ENCODE measurements at places on chromosomes 12 and 14. TPM values are rescaled to one million over a fixed set of nuclear protein-coding genes. Genes with fewer than 3 reads are reported as not detected.
A peak's percentile ranks its signal among the peaks of the same experiment; 100 is the strongest.

The SMCO2 gene
- 0.20 TPM for total RNA-seq

The DNAH10 gene
- total RNA-seq, result 0.17 TPM

The GUCY2C gene
- 1.3 TPM for total RNA-seq

The ZC2HC1C gene
- total RNA-seq, result 1.4 TPM

The PNP gene
- total RNA-seq, result 83.9 TPM

The ISCA2 gene
- total RNA-seq, result 37.5 TPM

- DNase-seq, result no peak
Measured at GRCh38 chr14:32202491-32202997, 525 bp downstream of the RNU6-8 start.

DNA sequence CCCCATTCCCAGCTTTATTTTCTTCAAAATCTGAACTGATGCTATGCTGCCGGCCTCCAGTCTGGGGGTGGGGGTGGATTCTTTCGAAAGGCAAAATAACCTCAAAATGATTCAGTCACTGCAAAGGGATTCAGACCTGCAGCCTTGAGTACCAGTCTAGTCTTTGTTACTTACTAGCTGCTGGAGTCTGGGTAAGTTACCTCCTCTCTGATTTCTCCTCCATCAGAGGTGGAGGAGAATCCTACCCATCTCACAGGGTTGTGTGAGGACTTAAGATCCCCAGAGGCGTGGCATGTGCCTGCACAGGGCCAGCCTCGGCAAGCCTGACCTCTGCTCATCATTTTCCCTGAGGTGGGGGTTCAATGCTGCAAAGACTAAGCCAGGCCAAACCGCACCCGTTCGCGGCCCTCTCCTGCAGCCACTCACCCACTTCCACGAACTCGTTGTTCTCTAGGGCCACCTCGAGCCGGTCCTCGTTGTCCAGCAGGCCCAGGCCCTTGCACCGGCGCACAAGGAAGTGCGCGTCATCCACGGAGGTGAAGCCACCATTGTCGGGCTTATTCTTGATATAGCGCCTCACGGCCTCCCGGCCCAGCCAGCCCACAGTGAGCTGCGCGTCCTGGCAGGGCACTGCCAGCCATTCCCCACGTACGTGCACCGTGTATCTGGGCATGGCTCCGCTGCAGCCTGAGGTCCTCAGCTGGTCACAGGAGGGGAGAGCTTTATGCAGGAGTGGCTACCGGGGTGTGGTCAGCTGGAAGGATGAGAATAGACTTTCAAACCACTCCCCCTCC lies 709 bp downstream of the HAL start:
- DNase-seq, result no peak

DNA sequence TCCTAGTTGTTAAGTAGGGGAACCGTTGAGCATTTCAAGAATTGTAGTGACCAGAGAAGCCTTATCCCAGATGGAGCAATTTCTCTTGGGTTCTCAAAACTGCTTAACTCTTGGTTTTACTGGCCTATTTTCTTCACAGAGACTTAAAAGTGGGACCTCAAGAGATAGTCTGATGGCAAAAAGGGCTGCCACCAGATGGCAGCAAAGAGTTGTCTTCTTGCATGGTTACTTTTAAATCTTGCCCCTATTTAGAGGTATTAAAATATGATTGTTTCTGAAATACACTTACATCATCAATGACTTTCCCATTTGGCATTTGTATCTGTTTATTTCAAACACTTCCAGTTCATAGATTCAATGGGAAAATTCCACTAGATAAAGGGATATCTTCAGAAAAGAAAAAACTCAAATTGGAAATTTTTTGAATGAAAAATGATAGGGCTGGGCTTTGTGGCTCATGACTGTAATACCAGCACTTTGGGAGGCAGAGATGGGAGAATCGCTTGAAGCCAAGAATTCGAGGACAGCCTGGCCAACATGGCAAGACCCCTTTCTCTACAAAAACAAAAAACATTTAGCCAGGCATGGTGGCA lies 69.9 kb upstream of the CNTN1 start:
- DNase-seq, result peak; percentile 59

DNA sequence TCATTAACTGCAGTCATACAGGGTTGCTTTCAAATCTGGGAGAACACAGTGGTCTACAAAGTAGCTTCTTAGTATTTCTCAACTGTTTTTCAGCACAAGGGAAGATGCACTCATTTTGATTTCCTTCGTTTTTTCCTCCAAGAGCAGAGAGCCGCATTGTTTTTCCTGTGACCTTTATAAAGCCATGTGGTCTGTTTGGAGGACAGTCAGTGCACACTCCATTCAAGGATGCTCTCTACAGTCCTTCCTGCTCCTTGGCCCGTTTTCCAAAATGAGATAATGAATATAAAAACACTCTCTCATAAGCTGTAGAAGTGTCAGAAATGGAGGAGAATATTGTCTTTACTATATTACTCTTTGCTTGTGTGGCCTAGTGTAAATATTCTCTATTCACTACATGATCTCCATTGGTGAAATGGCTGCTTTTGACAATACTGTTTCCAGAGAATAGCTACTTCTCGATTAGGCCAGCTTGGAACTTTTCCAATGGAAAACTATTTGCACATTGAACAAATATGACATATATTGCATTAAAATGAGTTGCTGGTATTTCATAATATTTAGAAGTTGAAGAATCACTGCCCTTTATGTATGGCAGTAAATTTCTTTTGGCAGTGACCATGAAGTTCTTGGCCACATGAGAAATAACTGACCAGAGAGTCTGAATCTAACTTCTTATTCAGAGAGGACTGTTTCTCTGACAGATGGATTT lies 393.1 kb upstream of the RGS6 start:
- no peak for DNase-seq

DNA sequence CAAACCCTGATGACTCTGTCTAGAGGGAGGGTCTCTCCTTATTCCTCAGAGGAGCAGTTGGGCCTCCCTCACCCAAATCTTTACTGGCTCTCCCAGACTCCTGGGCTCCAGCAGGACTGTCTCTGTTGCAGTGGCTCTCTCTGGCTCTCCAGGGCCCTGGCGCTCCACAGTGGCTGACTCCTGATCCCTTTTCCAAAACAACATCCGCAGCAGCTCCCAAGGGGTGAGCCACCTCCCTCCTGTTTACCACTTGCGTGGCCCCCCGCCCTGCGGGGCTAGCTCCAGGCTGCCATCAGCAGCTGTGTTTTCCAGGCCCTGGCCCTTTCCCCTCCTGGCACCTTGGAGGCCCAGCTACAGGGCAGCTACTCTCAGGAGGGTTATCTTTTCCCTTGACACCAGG lies 123.5 kb downstream of the CALM1 start:
- no peak for DNase-seq

DNA sequence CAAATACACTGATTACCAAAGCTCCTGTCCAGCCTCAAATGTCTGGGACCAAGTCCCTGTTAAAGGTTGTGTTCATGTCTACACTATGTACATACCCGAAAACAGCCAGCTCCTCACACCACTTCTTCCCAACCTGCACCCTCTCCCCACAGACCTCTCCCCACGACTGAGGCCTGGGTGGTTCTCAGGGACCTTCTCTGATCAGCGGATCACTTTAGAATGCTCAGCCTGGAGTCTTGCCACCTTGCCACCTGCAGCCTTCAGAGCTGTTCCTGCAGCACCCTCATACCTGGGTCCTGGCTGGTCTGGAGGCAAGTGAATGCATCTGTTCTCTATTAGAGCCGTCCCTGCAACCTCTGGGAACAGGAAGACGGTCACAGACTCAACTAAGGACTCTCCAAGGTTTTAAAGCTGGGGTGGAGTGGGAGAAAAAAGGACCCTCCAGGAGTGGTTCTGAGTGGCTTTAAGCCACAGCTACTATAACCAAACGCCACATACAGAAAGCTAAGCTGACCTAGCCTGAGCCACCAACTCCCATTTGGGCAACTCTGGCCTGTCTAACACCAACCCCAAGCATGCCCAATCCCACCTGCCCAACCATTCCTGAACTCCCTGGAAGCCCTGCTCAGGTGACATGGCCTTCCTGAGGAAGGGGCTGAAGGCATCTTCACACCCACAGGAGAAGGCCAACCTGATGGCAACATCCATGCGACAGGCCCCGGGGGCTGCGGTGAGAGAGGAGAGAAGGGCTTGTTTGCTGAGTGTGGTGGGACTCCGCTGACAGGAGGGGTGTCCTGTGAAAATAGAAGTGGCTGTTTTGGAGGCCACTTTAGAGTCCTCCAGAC lies 8.6 kb downstream of the KRT2 start:
- peak; percentile 9 for DNase-seq

DNA sequence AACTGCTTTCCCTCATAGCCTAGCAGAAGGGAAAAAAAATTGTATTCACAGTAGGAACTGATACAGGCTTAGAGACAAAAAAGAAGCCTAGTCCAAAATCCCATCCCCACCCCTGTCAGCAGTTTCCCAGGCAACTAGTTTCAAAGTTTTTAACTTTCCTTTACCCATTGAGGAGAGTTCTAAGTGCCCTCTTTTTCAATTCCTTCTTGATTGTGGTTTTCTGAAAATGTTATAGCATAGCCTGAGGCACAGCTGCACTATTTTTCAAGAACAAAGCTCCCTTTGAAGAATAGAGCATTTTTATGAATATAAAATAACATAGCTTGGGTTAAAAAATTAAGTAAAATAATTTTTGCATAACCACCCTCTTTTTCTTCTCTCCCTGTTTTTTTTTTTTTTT lies 81.6 kb downstream of the IPO8 start:
- no peak for DNase-seq

DNA sequence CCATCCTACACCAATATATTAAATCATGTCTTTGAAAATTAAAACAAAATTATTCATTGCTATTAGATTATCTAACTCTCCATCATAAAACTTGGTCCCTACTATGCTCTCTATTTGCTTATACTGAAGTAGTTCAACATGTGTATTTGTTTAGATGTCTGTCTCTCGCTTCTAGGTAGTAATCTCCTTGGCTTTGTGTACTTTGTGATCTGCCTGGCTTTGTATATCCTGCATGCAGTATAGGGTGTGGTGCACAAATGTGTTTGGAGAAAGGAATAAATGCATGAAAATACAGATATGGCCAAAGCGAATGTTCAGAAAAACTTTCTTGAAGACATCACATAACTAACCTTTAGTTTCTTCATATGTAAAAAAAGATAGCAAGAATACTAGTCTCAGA lies 246.6 kb upstream of the LRFN5 start:
- DNase-seq, result no peak

DNA sequence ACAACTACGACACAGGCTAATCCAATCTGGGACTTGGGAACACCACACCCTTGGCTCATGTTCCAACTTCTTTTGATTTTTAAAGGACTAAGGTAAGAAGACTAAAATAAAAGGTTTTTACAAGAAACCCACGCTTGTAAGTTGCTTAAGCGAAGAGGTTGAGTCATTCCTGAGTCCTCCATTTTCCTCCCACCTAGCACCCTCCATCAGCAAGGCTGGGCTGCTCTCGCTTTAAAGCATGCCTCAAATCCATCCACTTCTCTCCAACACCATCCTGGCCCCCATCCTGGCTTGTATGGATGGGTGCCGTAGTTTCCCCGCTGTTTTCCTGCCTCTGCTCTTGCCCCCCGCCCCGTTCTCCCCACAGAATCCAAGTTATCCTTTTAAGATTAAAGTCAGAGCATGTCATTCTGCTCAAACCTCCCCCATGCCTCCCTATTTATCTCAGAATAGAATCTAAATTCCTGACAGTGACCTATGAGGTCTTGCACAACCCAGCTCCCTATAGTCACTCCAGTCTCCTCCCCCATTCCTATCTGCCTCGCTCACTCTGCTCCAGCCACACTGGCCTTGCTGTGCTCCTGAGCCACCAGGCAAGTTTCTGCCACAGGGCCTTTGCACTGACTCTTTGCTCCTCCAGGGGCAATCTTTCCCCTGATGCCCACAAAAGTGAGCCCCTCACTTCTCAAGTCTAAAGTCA lies 34.5 kb downstream of the SCARB1 start:
- no peak for DNase-seq

DNA sequence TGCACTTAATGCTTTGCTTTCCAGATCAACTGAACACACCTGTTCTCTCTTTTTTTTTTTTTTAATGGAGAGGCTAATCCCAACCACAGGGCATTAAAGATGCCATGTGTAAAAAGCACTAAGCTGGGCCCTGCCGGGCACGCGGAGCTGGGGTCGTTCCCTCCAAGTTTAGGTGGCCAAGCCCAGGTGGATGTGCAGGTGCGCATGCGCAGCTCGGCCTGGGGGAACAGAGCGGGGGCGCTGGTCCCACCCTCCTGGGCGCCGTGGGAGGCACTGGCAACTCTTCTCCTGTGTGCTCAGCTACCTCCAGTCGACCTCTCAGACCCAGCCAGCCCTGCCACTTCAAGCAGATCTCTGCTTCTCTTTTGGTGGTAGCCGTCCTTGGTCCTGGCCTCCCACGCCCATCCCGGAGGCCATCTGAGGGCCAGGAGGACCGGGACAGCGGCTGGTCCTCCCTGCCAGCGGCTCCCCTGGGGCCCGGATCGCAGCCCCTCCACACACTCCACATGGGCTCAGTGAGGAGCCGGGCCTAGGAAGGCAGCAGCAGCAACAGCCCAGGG lies 679.3 kb downstream of the BCL11B start:
- DNase-seq, result no peak

DNA sequence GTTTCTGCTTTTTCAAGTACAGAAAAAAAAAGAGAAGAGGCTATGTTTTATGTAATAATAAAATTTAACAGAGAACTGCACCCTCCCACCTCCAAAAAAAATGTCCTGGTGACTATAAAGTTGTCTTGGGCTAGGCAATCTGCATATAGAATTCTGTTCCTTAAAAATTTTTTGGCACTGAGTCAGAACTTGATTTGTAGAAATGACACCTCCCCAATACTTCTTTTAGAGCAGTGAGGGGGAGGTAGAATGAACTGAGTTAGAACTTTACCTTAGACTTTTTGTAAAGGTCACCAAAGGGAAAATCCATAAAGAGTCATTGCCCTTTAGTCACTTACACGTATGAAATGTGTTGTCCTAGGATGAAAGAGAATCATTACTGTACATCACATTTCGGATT lies 80.0 kb downstream of the BTG1 start:
- no peak for DNase-seq

DNA sequence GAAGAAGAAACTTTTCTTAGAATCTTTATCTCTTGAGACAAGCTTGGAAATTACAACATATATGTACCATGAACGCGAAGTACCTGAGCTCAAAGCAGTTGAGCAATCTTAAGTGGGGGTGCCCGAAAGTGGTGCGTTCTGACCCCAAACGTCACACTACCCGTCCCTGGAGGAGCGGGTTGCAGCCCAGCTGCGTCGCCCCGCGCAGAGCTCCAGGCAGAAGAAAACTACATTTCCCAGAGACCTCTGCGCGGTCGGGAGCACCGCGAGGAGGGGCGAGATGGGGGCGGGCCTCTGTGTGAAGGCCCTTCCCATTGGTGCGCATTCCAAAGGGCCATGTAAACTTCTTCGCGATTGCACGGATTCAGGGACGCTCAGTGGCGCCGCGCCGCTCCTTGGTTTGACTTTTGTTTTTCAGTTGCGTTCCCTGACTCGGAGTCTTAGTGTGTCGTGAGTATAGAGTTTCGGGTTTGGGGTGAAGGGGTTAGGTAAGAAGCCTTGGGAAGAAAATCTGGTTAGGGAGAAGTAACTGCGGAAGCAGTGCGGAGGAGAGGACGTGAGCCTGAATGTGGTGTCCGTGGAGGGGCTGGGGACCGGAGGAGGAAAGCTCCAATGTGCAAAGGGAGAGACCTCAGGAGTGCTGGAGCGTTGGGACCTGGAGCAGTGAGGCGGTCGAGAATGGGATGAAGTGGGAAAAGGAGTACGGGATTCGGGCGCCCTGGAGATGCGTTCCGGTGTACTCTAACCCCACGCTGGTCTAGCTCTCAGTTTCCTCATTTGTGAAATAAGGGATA lies at the start of gene CCDC77:
CCDC77 (plus strand) TSS at position 410 of the 794 bp plus-strand sequence. CDS start 7,740 bp downstream, outside the sequence.
- DNase-seq, result peak; percentile 97

Measured in H9 (cell line).